ENCODE measurements at places on chromosomes 11 and 22.
A peak's percentile ranks its signal among the peaks of the same experiment; 100 is the strongest.

DNA sequence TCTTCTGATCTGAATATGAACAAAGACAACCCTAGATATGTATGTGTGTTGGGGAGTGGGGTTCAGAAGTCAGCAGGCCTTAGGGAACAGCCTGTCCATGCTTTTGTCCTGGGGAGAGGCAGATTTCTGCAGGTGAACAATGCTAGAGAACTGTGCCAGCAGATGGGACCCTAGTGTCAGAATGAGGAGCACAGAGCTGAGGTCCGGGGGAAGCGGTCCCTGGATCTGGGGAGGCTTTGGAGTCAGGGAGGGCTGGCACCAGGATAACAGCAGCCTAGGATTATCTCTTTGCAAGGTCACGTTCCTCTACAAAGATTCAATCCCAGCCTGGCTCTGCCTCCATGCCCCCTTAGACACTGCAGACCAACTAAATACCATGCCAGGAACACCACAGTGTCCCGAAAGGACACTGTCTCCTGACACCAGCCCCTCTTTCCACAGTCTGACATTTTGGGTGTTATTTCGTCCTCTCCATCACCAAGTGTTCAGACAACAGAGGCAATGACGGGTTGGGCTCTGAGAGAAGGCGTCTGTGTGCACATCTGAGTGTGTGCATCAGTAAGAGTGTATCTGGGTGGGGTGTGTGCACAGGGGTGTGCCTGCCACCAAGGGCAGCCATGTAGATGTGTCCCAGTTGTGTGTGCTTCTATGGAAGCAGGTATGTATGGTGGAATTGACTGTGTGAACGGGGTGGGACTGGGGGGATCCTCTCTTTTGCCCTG, 43.5 kb downstream of the EIF3F start:
- DNase-seq, result no peak

GRCh38 chr11:103279821-103280220, 170.6 kb downstream of the DYNC2H1 start:
- no peak for DNase-seq

DNA sequence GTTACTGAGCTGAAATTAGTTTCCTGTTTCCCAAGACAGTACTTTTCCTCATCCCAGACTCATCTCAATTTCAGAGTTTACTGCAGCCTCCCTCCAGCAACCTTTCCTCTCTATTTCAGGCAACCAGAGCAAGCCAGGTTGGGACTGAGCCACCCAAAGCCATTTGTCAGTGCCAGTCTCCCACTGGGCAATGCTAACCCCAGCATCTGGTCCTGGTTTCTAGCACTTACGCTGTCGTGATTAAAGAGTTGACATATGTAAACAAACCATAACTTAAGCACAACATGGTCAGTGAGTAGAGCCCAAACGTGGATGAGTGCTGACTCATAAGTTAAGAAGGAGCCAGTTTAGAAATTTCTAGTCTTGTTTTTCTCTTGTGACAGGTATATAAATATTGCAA, 119.6 kb upstream of the BLID start:
- peak; percentile 92 for DNase-seq

- no peak for DNase-seq
These were observed 10.3 kb upstream of the IGSF9B start for GRCh38 chr11:133966921-133967598.

DNA sequence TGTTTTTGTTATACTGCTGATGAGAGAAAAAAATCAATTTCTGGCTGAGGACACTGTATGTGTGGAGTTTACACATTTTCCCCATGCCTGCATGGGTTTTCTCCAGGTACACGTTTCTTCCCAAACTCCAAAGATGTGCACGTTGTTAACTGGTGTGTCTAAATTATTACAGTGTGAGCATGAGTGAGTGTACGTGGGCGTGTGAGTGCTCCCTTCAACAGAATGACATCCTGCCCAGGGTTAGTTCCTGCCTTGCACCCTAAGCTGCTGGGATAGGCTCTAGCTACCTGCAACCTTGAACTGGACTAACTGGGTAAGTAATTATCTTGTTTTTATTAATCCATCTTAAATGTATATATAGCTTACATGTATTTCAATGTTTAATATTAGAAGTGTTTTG, 5.5 kb downstream of the NPAT start:
- DNase-seq, result no peak

GRCh38 chr22:23898006-23898974, 4.1 kb downstream of the MIF start:
- DNase-seq, result no peak

GRCh38 chr11:83827940-83828554, 541.9 kb upstream of the CCDC90B start:
- DNase-seq, result peak; percentile 51

Measured in EH (cell line).